ENCODE measurements at places on chromosomes 5 and 9.

DNA sequence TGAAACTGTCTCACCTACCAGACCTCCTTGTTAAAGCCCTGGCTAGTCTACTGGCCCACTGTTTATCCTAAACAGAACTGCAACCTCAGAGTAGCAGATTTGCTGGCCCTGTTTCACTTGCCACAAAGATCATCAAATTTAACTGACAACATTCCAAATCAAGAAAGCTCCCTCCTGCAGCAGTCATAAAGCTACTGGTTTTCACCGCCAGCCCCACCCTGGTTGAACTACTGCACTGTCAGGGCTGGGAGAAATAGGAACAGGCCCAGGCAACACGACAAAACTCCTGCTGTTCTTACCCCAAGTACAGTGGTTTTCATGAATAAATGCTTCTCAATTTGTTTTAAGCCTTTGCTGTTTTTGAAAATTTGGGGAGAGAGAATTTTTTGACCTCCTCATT lies 63.0 kb downstream of the NR6A1 start:
- no peak for DNase-seq

DNA sequence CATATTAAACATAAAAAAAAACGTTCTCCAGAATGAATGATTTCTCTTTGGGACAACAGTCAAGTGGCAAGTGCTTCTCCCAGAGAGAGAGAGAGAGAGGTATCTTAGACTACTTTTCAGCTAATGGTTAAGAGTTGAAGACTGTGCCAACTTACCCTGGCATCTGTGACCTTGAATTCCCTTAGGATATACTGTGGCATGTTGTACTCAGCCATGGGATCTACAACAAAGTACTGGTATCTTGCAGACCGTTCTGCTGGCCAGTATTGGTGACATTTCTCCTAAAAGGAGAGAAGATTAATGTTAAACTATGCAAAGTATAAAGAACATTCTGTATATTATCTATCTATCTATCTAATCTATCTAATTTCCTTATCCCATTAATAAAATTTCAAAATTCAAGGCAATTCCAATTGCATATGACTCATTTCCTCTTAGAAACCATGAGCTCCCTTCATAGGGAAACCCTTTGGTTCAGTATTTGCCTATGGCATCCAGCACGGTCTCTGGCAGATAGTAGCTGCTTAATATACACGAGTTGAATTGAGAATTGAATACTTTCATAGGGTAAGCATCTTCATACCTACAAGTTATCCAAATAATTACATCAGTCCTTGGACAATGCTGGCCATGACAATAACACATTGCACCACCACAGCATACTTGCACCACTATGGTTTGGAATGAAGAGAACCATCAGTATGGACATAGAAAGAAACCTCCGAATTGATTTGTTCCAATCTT lies 539.4 kb upstream of the DMAC1 start:
- DNase-seq = no peak

GRCh38 chr9:105309531-105309931 lies 65.1 kb downstream of the SLC44A1 start:
- DNase-seq = no peak

DNA sequence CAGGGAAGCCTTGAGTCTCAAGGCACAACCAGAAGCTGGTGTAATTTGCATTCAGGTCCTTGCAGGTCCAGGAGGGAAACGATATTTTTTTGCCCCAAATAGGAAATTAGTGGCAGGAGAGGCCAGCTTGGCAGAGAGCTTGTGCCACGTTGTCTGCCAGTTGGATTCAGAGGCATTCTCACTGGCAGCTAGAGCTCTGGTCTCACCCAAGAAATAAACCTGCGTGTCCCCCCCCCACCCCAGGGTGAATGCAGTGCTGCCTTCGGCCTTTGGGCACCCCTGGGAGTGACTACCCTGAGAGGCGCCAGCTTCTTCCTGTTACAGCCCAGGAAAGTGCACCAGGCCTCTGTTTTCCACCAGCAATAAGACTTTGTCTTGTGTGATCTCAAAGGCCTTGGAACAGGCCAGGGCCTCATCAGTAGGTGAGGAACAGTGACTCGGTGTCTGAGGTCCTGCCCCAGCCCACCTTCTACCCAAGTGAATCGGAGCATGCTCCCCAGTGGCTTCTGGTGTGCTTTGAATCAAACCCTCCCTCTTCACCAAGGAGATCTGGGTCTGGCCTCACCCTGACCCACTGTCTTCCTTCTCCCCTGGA lies 68.4 kb downstream of the HSPA4 start:
- DNase-seq = no peak

GRCh38 chr5:121257621-121258020 lies 594.1 kb upstream of the FTMT start:
- DNase-seq = no peak
